DMS53 (cell line): ENCODE measurements at places on chromosomes 6 and 20.

DNA sequence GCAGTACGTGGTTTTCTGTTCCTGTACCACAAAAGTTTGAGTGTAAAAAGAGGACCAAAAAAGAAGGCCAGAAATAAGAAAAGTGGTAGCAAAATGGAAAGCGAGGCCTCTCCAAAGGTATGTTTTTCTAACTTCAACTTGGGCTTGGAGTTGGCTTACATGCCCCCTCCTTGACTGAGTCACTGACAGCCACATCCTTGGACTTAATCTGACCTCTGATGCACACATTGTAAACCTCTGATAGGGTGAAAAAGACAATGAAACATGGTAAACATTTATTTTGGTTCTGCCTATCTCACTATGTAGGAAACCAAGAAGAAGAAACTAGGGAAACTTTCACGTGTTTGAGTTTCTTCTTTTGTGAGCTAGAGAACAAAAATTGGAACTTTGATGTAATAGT, 503.2 kb upstream of the ID4 start:
- no peak for DNase-seq

DNA sequence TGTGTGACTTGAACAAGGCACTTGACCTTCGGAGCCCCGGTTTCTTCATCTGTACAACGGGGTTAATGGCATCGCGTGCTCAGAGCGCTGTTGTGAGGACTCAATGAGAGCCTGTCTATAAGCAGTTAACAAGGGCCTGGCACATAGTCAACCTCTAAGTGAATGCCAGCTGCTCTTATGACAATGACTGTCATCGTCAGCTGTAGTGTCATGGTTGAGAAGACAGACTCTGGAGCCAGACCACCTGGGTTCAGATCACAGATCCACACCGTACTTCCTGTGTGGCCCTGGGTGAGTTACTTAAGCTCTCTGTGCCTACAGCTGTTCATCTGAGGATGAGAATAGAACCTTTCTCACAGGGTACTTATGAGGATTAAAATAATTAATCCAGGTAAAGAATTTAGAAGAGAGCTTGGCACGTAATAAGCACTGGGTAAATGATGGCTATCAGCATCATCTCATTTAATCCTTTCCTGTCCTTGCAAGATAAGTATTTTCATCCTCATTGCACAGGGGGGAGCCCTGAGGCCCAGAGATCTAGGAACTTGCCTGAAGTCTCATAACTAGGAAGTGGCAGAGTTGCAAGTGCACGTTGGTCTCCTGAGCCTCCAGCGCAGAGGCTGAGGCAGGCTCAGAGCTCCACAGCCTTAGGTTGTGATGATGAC, 105.3 kb downstream of the EYA2 start:
- DNase-seq, result peak; percentile 78

GRCh38 chr6:57158658-57159057, 13.5 kb upstream of the BAG2 start:
- DNase-seq, result no peak

- peak; percentile 95 for DNase-seq
These were observed 48.2 kb upstream of the LRRC1 start for GRCh38 chr6:53746442-53747103.

DNA sequence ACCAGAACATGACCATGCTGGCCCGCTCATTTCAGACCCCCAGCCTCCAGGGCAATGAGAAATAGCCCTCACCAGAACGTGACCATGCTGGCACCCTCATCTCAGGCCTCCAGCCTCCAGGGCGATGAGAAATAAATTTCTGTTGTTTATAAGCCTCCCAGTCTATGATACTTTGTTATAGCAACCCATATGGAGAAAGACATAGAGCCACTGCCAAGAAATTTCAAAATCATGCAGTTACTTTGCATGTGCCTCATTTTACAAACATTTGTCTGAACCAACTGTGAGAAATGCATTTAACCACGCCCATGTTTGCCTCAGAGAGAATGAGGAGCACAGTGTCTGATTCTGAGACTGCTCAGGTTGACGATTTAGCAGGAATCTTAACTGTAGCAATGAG, 15.5 kb downstream of the CYP39A1 start:
- DNase-seq, result no peak

GRCh38 chr6:169997930-169998218, 246.5 kb downstream of the ERMARD start:
- no peak for DNase-seq

GRCh38 chr6:53794720-53795339, at the start of gene LRRC1:
Gene LRRC1 (plus strand): TSS chr6:53795005. CDS start chr6:53795257, 252 bp downstream.
- DNase-seq, result peak; percentile 95

- no peak for DNase-seq
These were observed 187.4 kb upstream of the PROKR2 start for GRCh38 chr20:5504061-5504739.

GRCh38 chr20:36519944-36520343, 21.4 kb upstream of the MYL9 start:
- DNase-seq, result peak; percentile 26

- DNase-seq, result no peak
These were observed 42.8 kb downstream of the KIAA0319 start for GRCh38 chr6:24603241-24603640.

- DNase-seq, result no peak
These were observed 27.6 kb downstream of the PRKN start for GRCh38 chr6:162699961-162700360.

DNA sequence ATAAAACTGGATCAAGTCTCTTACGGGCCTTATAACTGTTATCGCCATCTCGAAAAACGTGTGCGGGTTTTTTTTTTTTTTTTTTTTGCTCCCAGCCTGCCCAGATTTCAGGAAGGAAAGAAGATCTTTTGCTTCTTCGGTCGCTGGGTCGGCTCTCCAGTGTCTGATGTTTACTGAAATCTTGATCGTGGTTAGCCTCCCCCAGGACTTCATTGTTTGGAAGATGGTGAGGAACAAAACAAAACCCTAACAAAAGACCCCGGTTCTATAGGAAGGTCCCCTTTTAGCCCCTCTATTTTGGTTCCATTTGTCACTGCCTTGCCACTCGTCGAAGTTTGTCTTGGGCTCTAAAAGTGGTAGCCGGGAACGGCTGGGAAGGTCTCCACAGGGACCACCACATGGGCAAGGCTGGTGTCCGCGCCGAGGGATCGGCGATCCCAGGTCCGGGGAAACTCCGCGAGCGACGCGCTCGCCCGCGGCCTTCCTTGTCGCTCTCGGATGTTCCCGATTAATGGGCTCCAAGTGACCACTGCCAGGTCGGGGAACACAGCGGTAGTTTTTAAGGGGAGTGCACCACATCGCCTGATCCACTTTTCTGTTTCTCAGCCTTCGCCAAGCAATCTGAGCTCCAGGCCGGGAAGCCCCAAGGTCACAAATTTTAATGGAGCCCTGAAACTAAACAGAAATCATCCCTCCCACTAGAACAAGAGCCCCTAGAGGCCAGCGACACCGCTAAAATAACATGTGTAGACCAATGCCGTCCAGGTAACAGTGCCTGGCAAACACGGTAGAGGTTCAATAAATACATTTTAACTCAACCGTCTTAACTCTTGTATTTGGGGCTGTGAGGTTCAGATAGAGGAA, 27.0 kb downstream of the TRIM27 start:
- DNase-seq, result peak; percentile 88

DNA sequence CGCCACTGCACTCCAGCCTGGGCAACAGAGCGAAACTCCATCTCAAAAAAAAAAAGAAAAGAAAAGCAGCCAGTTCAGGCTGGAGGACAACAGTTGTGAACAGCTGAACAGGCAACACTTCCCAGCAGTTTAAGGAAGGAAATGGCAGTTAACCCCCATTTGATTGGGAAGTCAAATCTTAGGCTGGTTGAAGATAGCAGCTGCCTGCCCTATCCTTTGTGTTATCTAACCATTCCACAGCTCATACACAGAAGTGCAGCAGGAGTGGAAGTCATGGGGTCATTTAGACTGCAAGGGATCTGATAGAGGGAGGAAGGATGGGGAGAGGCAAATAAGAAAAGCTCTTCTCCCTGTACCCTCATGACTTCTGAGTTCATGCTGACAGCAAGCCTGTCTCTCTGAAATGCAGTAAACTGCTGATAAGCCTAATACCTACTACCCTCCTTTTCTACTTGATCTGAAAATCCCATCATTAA, 35.3 kb downstream of the KCTD20 start:
- DNase-seq, result no peak

GRCh38 chr20:4151991-4152695, 136.8 kb upstream of the RNF24 start:
- no peak for DNase-seq

GRCh38 chr6:125844989-125845388, 54.2 kb downstream of the NCOA7 start:
- DNase-seq, result no peak

DNA sequence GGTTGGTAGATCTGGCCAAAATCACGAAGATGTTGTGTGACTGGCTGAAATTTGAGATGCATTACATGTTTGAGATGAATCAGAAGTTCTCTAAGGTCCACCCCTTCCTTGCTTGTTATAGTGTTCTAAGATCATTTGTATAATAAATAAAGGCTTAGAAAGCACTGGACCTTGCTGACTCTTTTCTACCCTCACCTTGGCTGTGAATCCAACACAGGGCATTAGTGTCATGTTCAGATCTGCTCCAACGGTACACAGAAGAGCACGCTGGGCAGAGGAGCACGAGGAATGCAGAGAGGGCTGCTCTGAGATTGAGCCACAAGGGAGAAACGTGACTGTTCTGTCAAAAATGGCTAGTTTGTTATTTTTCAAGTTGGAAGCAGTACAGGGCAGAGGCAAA, 169.5 kb upstream of the HDAC2 start:
- no peak for DNase-seq

GRCh38 chr20:40930561-40930960, 98.1 kb upstream of the TOP1 start:
- DNase-seq, result no peak
